ENCODE measurements at places on chromosomes 2 and 18. TPM values are rescaled to one million over a fixed set of nuclear protein-coding genes. Genes with fewer than 3 reads are reported as not detected.

DNA sequence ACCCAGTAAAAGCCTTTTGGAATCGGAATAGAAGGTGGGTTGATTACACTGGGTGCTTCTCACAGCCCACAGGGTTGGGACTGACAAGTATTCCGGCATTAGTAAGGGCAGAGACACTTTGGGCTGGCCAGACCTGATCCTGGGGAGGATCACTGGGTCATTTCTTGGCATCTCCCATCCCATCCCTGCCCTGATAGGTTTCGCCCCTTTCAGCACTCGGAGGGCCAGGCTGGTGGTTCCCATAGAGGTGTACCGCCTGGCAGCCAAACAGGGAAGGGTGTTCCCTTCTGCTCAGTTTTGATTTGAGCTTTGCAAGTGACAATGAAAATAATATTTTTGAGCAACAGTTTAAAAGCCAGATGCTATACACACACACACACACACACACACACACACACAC lies 37.3 kb downstream of the CYP1B1 start:
- no peak for DNase-seq

GRCh38 chr2:107804608-107805498 lies 21.8 kb upstream of the RGPD4 start:
- no peak for DNase-seq

The MLPH gene
- total RNA-seq = not detected

GRCh38 chr2:134120406-134120732 lies 133.5 kb upstream of the MGAT5 start:
- no peak for DNase-seq

- DNase-seq = no peak
Observed at GRCh38 chr2:29705616-29706015, 215.8 kb downstream of the ALK start.

GRCh38 chr2:226383461-226383860 lies 416.2 kb downstream of the IRS1 start:
- DNase-seq = no peak

The C2orf69 gene
- total RNA-seq = 15.0 TPM

DNA sequence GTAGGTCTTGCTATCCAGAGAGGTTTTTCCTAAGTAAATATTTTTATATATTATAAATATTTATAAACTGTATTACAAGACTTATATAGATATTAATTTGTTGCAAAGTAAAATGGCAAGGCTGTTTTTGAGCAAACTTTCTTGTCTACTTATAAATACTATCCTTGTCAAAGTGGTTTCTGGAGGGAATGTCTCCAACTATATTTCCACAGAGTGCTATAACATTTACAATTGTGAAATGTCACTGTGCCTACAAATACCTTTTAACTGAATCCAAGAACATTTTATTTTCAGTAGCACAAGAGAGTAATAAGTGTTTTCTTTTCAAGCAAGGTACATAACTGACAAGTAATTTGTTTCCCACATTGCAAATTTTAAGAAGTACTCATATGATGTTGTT lies 256.8 kb downstream of the ZNF385B start:
- no peak for DNase-seq

The HRH4 gene
- total RNA-seq = not detected

DNA sequence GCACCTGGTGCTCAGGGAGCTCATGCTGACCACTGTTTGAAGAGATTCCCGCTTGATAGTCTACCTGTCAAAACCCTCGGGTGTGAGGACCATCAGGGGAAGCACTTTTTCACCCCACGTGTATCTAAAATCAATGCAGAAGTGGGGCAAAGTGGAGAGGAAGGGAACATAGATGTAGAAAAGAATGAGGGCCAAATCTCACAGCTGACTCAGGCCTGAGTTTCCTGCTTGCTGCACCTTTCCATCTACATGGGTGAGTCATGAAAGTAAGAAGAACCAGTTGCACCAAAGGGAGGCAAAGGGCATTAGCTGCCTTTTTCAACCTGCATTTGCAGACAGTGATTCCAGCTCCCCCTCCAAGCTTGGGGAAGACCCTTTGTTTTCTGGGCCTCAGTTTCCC lies 100.2 kb upstream of the MYCN start:
- DNase-seq = no peak

The PSTPIP2 gene
- 2.0 TPM for total RNA-seq

Data from pulmonary artery endothelial cell (primary cell).